ENCODE measurements at places on chromosomes 1 and 21.

DNA sequence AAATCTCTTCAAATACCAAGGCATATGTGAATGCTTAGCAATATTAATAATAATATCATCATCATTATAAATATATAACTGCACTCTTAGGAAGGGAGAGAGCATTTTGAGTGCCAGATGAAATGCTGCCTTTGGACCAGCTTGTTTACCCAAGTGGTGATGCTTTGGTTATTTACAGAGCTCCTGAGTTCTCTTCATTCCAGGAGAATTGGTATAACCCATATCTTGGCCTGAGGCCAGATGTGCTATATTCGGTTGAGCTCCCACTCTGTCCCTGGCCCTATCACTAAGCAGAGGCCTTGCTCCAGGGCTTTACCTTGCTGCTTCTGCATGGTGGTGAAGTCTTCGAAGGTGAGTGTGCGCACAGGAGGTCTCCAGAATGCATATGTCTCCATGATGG, 89.4 kb downstream of the TBX15 start:
- no peak for DNase-seq

DNA sequence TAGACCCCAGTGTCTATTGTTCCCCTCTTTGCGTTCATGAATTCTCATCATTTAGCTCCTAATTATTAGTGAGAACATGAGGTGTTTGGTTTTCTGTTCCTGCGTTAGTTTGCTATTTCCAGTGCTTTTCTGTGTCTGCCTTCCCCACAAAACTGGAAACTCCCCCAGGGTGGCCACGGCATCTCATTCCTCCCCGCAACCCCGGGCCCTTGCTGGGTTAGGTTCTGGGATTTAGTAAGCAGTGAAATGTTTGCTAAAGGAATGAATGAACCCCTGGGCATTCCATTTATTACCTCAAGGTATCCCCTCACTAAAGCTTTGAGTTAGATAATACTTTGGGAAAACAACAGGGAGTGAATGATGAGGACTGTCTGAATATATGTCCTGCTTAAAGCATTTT, 142.9 kb downstream of the GLUL start:
- DNase-seq, result no peak

DNA sequence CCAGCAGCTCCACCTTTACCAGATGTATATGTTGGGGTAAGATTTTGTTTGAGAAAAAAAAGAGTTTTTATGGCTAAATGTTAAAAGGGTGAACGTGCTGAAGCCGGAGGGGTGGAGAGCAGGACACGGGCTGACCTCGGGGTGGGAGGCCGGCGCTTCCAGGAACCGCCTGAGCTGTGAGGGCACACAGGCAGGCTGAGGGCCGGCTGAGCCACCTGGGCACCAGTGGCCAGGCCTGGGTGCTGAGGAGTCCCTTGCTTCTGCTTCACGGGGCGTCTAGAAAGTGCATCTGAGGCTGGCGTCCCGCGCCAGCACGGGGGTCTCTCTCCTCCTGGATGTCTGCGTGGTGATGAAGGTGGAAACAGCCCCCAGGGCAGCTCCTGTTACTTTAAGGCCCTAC, 33.6 kb upstream of the ADARB1 start:
- no peak for DNase-seq

- no peak for DNase-seq
These were observed 847.2 kb upstream of the B3GALT2 start for GRCh38 chr1:194033646-194034045.

DNA sequence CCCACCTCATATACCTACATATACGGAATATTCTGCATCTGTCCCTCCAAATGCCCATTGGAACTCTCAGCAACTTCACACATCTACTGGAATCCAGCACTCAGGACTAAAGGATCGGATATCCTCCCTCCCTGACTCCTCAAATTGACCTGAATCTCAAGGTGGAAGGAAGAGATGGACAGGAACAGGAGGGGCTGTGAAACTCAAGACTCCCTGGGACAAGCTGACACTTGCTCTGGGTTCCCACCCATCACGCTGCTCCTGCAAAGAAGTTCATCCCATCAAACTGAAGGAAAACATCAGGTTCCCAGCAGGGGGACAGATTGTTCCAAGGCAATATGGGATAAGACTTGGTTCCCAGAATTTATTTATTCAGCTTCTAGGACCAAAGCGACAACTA, 30.3 kb upstream of the TIAM1 start:
- DNase-seq, result no peak

DNA sequence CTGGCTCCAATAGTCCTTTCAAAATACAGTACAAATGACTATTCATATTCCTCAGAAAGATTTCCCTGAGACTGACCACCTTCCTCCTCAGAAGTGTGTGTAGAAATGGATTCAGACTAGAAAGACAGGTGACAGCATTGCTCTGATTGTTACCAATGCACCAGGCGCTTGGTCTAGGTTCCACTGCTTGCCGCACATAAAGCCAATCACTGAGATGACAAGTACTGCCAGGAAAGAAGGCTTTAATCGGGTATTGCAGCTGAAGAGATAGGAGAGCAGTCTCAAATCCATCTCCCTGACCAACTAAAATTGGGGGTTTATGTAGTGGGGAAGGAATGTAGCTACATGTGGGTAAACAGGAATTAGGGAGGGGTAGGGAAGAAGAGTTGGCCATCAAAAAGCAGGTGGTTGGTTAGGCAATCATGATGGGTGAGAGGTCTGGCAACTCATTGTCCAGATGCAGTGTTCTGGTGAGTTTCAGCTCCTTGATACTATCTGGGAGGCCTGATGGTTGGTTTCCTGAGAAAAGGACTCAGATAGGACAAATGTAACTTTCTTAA, 98.0 kb downstream of the KCNH1 start:
- DNase-seq, result no peak

DNA sequence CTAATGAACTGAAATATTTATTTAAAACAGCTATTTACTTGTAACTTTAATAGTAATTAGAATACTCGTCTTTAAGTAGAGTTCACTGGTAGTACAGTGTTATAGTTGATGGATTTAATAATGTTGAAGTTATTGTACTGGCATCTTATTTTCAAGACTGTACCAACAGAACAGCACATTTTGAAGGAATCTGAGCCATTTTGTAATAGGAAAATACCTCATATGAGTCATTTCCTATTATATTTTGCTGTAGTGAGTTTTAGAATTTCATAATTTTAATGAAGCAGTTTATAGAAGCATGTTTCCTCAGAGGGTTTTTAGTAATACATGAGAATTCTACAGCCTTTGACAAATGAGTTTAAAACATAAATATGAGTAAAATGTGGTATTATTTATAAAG, 258.3 kb downstream of the OLFM3 start:
- DNase-seq, result no peak

Measured in thoracic aorta (tissue), 2 donors.